Osteoblast (primary cell): ENCODE measurements at places on chromosomes 4 and X. TPM values are rescaled to one million over a fixed set of nuclear protein-coding genes. Genes with fewer than 3 reads are reported as not detected.

The ZNF732 gene
- 0.59 and 0.72 TPM in 2 replicates for total RNA-seq

The RTL9 gene
- 0.59 and 0.72 TPM in 2 replicates for total RNA-seq

The PLXNB3 gene
- 2.7 and 4.3 TPM in 2 replicates for total RNA-seq

The FGF13 gene
- 0.36 TPM in 1 of 2 replicates, not detected in the other for total RNA-seq

The HAND2 gene
- total RNA-seq: 1.8 and 3.8 TPM in 2 replicates

The HTR2C gene
- not detected in 2 replicates for total RNA-seq
